ENCODE measurements at places on chromosomes 7 and 10. TPM values are rescaled to one million over a fixed set of nuclear protein-coding genes. Genes with fewer than 3 reads are reported as not detected.

NEURL1 gene
- 0.24 TPM for total RNA-seq

ACADSB gene
- total RNA-seq: 1.9 TPM

C10orf53 gene
- total RNA-seq: not detected

PHKG1 gene
- 1.2 TPM for total RNA-seq

EPDR1 gene
- total RNA-seq: 20.0 TPM

KIAA1217 gene
- 7.7 TPM for total RNA-seq

SEMA3E gene
- under 0.01 TPM for total RNA-seq

MINDY4 gene
- 0.96 TPM for total RNA-seq

MNX1 gene
- not detected for total RNA-seq

RUFY2 gene
- total RNA-seq: 15.7 TPM

MRLN gene
- total RNA-seq: not detected

HMX3 gene
- total RNA-seq: not detected

EIF5AL1 gene
- total RNA-seq: 0.48 TPM

NANOS1 gene
- total RNA-seq: 1.7 TPM

CNNM1 gene
- under 0.01 TPM for total RNA-seq

C7orf57 gene
- 0.21 TPM for total RNA-seq

COL28A1 gene
- 0.24 TPM for total RNA-seq

CFAP69 gene
- 1.1 TPM for total RNA-seq

RSPH10B gene
- total RNA-seq: under 0.01 TPM

ASB10 gene
- not detected for total RNA-seq

CDK6 gene
- 85.0 TPM for total RNA-seq

HOXA10 gene
- total RNA-seq: 2.2 TPM

ARHGEF35 gene
- total RNA-seq: 12.5 TPM

IFIT2 gene
- 0.21 TPM for total RNA-seq

ITGA8 gene
- total RNA-seq: not detected

FOXL3 gene
- total RNA-seq: not detected

SPDYE2 gene
- total RNA-seq: not detected

SLC29A4 gene
- 11.6 TPM for total RNA-seq

MMD2 gene
- not detected for total RNA-seq

BMPR1A gene
- total RNA-seq: 39.0 TPM

All from tracheal epithelial cell (primary cell).